Urothelium cell line (cell line): ENCODE measurements at places on chromosomes 11 and 22.

GRCh38 chr22:46055181-46055875, 78.4 kb upstream of the WNT7B start:
- DNase-seq: no peak

- DNase-seq: no peak
Observed at GRCh38 chr11:5597953-5598352, 1.5 kb downstream of the TRIM6 start.

DNA sequence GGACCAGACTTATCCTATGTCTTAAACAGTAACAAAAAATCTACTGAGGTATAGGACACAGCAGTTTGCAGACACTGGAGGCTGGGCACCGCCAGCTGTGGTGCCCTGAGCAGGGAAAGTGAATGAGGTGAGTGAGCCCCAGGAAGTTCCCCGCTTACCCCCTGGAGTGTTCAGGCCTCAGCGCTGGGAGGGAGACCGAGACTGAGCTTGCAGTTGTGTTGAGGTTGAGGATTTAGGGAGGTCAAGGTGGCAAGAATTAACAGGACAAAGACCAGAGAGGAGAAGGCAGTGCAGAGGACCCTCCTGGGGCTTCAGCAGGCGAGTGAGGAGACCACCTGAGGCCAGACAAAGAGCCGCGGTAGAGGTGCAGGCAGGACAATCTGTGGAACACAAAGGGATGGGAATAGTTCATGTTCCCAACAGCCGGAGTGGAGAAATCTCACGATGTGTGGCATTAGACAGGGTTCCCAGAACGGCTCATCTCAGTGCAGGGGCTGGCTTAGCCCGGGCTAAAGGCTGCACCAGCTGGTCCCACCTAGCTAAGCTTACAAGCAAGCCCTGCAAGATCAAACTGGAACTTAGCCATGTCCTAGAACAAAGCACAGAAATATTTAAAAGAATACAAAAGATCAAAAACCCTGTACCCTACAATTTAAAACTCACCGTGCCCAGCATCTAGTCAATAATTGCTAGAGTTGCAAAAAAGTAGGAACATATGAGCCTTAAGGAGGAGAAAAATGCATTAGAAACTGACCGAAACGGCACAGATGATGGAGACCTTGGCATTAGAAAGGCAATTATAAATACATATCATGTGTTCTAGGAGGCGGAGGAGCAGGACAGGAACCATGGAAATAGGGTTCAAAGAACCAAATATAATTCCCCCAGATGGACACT, 47.4 kb upstream of the PITPNB start:
- DNase-seq: no peak

DNA sequence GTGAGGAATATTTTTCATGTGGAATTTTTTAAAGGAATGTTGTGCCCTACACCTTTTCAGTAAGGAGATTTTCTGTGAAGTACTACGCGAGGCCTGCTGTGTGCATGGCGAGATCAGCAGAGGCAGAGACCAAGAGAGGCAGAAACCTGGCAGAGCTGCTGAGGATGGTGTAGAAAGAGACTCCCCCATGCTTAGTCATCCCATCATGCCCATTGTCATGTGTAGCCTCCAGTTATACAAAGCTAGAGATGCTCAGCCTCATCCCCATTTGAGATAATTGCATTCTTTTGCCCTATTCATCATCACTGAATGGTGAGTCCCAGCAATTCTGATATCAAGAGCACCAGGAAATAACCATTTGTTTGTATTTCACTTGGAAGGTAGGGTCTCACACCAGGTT, 3.0 kb upstream of the MS4A7 start:
- DNase-seq: no peak

GRCh38 chr11:62245271-62245753, 3.3 kb downstream of the SCGB1D2 start:
- DNase-seq: peak; percentile 30
